Activated T-cell treated with anti-CD3 and anti-CD28 coated beads, Interleukin-2, amount 50 U/mL, for 72 hours (primary cell): ENCODE measurements at places on chromosomes 11 and 22.

- no peak for DNase-seq
Observed at GRCh38 chr11:64746486-64746885, 2.5 kb upstream of the RASGRP2 start.

DNA sequence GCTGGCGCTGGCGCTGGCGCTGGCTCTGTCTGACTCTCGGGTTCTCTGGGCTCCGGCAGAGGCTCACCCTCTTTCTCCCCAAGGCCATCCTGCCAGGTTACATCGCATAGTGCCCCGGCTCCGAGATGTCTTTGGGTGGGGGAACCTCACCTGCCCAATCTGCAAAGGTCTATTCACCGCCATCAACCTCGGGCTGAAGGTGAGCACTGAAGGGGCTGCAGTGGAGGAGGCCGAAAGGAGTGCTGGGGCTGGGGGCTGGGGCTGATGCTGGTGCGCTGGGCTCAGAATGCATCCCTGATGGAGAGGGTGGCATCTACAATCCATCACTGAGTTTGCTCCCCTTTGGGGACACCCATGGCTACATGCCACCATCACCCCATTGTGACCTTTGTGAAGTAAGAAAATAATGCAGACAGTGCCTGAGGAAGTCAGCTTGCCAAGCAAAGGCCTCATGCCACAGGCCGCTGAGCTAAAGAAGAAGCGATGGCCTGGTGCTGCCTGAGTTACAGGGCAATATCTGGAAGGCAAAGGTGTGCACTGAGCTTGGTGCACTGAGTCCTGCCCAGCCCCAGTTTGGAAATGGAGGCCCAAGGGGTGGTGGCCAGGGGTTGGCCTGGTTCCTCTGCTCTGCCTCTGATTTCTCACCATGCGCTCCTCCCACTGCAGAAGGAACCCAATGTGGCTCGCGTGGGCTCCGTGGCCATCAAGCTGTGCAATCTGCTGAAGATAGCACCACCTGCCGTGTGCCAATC is 620 bp downstream of the SMPD1 start:
- no peak for DNase-seq

GRCh38 chr11:15568440-15568839 is 453.7 kb downstream of the INSC start:
- DNase-seq, result no peak

- DNase-seq, result no peak
Observed at GRCh38 chr22:17436382-17436980, 67.2 kb downstream of the CECR2 start.

GRCh38 chr11:110903830-110904229 is 191.6 kb upstream of the ARHGAP20 start:
- DNase-seq, result no peak

- DNase-seq, result no peak
Observed at GRCh38 chr22:31079095-31079642, 1.9 kb upstream of the SMTN start.

DNA sequence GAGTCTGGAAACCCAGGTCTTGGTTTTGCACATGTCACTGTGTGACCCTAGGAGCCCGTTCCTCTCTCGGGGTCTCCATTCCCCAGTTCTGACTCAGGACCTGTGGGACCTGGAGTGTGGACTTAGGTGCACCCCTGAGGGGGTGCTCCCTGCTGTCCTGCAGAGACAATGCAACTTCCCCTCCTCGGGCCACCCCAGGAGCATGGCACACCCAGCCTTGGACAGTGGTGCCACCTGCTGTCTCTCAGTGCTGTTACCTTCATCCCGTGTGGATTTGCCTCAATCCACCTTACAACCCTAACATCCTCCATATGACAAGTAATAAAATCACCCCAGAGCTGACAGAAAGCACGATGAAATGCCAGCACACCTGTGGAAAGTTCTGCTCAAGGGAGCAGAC is 27.5 kb upstream of the CRYBB3 start:
- peak; percentile 39 for DNase-seq

DNA sequence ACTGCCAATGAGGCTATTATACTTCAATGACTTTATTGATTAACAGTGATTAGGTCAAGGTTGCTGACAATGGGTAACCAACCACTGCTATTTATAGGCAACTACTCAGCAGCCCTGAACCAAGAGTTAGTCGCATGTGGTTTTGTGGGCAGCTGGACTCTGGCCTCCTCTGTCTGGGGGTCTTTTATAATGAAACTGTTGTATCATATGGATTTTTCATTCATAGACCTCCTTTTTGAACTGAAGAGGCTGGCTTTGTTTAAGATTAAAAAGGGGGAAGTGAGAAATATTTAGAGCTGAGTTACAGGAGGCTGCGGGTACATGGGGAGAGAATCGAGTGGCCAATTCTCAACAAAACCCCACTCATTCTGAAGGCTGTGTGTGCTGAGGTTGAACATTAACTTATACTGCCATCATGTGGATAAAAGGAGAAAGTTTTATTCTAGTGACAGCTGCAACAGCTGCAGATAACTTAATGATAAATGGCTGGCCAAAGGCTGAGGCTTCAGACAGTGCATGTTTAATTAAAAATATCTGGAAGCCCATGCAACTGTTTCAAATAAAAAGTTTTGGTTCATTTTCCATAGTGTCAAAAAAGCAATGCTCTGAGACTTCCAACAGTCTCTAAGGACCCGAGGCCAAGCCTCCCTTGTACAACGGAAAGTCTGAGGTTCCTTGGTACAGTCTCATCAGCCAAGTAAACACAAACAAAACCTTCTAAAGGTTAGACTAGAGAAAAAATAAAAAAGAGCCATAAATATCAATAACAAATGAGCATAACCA is 682.6 kb downstream of the KCNA4 start:
- no peak for DNase-seq

DNA sequence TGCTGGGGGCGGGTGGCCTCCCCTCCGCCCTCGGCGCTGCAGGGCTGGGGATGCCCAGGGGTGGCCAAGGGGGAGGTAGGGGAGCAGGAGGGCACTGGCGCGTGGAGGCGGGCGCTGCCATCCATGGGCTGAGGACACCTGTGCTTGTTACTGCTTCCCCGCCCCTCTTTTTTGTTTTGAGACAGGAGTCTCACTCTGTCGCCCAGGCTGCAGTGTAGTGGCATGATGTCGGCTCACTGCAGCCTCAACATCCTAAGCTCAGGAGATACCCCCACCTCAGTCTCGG is 683 bp upstream of the FADS3 start:
- DNase-seq, result no peak

- DNase-seq, result peak; percentile 70
Observed at GRCh38 chr22:37043828-37044538, 7.6 kb upstream of the KCTD17 start.

- no peak for DNase-seq
Observed at GRCh38 chr11:88345949-88346348, 8.4 kb upstream of the CTSC start.

- DNase-seq, result no peak
Observed at GRCh38 chr22:46464701-46465344, 72.6 kb downstream of the CELSR1 start.

- DNase-seq, result no peak
Observed at GRCh38 chr11:12321217-12321937, 56.0 kb upstream of the PARVA start.
